ENCODE measurements at places on chromosomes 2 and 18.

DNA sequence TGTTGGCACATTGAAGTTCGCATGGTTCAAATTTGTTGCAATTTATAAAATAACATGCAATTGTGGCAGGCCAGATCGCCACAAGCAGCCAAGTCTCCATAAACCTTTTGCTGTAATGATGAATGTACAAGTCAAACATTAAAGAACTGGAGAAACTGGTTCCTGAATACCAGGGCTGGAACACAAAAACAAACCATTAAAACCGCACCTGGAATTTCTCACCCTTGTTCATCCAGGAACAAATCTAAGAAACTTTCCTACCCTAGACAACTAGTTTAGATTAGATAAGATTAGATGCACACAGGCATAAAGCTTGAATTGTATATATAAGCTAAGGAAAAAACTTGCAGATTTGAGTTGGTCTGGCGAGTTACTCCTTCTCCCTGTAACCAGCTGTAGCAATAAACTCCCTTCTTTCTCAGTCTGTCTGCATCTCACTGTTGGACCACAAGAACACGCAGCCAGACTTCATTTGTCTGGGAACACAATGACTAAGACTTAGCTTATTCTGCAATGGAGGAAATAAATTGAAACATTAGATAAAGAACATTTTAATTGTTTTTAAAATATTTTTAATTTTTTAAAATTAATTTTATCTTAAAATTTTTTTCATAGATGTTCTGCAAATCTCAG, 1835.5 kb upstream of the LRRTM1 start:
- no peak for DNase-seq

DNA sequence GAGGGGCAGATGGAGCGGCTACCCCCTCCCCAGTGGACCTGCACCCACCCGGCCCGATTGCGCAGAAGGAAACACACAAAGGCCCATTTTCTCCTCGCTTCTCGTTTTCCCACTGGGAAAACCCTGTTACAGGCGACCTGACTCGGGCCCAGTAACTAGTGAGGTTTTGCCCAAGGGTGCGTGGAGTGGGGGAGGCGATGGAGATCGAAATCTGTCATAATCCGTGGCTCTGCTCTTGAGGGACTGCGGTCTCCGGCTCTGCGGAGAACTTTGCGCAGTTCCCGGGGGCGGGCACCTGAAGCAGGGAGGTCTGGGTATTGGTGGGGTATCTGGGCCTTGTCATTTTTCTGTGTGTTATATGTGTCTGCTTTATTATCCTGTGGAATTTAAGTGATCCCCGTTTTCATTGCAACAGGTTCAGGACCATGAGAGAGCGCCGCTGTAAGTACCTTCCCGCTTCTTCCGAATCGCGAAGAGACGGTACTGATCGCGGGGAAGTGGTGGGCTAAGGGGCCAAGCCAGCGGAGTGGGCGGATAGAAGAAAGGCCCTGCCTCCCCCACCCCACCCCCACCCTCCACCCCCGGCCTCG, 4.0 kb upstream of the HOXD4 start:
- no peak for DNase-seq

- DNase-seq, result no peak
Measured at GRCh38 chr2:145741181-145741580, 1221.3 kb upstream of the ZEB2 start.

DNA sequence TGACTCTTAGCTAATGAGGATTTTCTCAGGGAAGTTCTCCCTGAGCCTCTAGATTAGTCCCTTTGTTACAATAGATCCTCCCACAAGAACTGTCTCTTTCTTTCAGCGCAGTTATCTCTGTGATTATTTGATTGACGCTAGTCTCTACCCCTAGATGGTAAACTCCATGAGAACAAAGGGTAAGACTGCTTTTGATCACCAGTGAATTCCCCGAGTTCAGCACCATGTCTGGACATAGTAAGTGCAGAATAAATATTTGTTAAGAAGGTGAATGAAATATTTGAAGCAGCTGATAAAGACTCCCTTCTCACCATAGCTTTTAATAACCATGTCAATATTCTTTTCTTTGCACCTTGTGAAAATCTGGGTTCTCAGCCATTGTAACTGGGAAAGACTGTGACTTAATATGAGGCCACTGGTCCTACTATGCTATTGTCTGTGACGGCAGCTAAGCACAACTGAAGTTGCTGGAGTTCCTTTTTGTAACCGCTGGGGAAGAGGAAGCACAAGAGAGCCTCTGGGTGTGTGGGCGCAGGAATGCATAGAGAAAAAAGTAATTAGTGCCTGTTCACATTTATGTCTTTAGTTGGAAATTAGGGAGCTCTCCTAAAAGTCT, 214.7 kb downstream of the TGIF1 start:
- no peak for DNase-seq

- no peak for DNase-seq
Measured at GRCh38 chr18:55073116-55073515, 113.9 kb upstream of the CCDC68 start.

Data from cortex of kidney (tissue), 1 donor.